ENCODE measurements at places on chromosomes 5 and 9.
A peak's percentile ranks its signal among the peaks of the same experiment; 100 is the strongest.

- DNase-seq: no peak
Observed at GRCh38 chr5:133627180-133627579, 14.8 kb upstream of the FSTL4 start.

DNA sequence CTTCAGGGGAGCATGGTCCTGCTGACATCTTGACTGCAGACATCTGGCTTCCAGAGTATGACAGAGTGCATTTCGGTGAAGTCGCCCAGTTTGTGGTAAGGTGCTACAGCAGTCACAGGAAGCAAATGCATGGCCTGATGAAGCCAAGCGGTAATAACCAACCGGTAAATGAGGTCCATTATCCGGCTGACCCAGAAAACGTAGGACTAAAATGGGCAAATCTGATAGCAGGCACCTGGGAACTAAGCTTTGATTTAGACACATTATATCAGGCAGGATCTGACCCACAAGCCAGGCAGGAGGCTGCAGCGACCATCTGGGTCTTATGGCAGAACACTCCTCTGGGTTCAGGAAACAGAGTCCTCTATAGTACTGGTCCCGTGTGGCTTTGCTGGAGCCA is 454.6 kb downstream of the GADD45G start:
- no peak for DNase-seq

- DNase-seq: no peak
Observed at GRCh38 chr5:126280343-126280742, 142.9 kb upstream of the GRAMD2B start.

GRCh38 chr5:59810041-59810440 is 83.5 kb downstream of the PDE4D start:
- DNase-seq: peak; percentile 78

DNA sequence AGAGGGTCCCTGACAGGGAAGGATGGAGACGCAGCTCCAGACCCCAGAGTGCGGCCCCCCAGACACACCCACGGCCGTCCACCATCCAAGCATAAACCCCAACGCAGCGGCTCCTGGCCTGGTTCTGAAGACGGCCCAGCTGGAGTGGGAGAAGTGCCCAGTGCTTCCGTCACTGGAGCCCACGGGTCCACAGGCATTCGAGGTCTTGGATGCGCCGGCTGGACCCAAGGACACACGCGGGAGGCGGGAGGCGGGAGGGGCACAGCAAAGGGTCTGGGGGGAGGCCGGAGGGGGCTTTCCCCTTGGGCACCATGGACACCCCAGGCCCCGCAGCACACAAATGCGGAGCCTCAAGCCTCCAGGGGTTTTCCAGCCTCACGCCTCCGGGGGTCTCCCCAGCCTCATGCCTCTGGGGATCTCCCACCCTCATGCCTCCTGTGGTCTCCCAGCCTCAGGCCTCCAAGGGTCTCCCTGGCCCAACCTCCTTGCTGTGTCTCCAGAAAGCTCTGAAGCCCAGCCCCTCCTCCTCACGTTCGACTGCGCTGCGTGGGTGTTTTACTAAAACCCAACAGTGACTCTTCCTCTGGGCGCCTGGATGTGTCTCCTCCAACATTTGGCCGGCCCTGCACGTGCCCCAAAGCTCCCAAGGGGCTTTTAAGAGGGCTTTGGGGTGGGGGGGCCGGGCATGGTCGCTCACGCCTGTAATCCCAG is 15.2 kb downstream of the EXD3 start:
- no peak for DNase-seq

DNA sequence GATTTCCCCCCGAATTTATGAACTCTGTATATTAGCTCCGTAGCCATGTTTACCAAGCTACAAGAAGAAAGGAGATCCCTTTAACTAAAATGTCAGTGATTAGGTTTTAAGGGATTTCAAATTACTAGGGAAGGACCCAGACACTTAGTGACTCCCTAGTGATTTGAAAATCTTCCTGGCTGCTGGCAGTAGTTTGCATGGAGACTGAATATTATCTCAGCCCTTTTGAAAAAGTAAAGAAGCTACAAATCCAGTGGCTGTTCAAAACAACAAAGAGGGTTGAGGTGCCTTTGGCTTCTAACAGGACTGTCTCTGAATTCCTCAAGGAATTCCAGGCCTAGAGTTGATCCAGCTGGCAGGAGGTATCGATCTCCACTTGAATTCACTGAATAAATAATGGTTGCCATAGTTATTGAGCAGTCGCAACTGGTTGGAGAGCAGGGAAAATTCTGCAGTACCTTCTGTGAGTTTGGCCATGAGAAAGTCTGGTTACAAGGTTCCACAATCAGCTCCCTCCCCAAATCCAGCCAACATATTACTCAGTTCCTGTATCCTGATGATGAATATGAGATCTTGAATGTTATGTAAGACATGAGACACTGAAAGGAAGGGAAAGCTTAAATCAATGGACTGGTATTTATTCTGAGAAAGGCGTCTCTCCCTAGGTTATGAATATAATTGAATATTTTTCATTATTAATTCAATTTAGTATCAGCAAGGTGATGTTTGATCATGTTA is 37.7 kb downstream of the NR4A3 start:
- DNase-seq: peak; percentile 32

- no peak for DNase-seq
Observed at GRCh38 chr5:107615299-107615817, 55.4 kb downstream of the EFNA5 start.
